ENCODE measurements at places on chromosomes 1 and 21. TPM values are rescaled to one million over a fixed set of nuclear protein-coding genes. Genes with fewer than 3 reads are reported as not detected.

DNA sequence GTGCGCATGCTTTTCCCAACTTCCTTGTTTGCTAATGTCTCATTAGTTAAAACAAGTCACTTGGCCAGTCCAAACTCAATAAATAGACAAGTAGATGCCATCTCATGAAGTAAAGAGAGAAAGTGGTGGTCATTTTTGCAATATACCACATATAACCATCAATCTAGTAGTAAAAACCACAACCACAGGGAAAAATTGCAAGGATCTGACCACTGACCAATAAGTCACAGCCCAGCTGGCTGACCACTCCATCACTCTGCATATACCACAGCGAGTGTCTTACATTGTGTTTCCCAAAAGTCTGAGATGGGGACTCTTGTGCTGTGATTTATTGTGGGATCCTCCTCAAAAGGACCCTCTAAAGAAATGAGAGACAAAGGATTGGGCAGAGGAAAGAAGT is 76.0 kb downstream of the FH start:
- no peak for DNase-seq

GRCh38 chr21:40060083-40060677 is 192.9 kb downstream of the PCP4 start:
- DNase-seq: no peak

DNA sequence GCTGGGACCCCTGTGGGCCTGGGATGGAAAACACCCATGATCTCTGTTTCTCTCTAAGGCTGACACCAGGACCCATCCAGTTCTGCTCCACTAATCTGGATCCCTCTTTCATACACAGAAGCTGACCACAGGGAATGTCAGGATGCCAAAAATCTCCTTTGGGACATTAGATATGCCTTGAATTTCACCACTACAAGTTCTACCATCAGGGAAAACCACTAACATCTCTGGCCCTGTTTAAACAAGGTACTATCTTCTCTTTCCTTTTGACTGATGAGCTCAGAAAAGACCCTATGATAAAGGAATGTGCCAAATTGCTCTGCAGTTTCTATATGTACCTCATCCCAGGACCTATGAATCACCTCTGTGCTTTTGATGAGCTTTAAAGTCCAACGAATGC is 10.2 kb upstream of the PLXNA2 start:
- no peak for DNase-seq

- no peak for DNase-seq
Measured at GRCh38 chr1:117114877-117115276, 6.7 kb downstream of the TRIM45 start.

DNA sequence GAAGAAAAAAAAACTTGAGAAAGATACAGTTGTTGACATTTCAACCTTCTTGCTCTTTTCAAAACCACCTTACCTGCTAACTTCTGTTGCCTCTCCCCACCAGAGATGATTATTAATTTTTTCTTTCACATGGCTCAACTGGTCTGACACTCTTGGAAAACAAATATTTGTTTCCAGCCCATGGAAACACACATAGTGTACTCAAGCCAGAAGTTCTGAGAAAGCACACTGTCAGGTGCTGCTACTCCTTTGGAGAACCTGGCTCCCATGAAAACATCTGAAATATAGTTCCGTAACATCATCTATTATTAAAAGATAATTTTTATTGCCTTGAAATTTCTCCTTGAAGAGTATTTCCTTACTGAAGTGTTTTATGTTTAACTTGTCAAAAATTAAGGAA is 145.0 kb upstream of the C1orf105 start:
- no peak for DNase-seq

DNA sequence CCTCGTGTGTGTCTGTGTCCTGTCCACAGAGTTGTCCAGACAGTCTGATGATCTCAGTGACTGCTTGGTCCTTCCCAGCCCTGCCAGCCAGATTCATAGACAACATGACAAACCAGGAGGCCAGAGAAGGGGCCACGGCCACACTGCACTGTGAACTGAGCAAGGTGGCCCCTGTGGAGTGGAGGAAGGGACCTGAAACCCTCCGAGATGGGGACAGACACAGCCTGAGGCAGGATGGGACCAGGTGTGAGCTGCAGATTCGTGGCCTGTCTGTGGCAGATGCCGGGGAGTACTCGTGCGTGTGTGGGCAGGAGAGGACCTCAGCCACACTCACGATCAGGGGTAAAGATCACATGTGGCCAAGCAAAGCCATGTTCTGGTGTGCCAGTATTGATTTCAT is 96.4 kb downstream of the OBSCN start:
- no peak for DNase-seq

DNA sequence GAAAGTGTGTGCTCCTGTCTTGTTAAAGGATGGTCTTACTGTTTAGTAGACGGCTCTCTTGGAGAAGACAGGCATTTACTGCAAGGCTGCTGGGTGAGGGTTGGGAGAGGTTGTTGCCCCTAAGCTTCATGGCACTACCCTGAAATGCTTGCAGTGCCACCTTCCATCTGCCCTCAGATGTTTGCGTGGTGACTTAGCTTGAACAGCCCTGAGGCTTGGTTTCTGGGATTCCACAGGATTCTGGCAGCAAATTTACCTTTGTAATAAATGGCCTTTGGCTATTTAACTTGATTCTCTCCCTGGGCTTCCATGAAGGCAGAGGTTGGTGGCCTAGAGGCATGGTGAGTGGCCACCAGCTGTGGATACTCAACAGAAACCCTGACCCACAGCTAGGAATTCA is 11.6 kb downstream of the MTARC1 start:
- no peak for DNase-seq

DNA sequence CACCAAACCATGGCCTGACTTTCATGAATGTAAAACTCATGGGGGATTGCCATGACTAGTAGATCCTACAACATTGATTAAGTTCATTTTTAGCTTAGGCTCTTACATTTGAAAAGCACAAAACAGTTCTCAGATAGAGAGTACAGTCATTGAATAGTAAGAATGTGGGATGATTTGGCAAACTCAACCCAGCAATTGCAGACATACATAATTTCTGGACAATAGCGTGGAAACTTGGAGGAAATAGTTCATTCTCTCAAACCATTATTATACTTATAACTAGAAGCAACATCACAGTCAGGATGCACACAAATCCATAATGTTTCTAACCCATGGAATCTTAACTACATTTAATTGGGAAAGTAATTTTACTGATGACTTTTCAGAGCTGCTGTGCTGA is 598.2 kb downstream of the LMO4 start:
- no peak for DNase-seq

- no peak for DNase-seq
Measured at GRCh38 chr1:24451746-24452145, 36.1 kb downstream of the NIPAL3 start.

GRCh38 chr1:98210064-98210463 is 289.2 kb upstream of the DPYD start:
- peak; percentile 6 for DNase-seq

DNA sequence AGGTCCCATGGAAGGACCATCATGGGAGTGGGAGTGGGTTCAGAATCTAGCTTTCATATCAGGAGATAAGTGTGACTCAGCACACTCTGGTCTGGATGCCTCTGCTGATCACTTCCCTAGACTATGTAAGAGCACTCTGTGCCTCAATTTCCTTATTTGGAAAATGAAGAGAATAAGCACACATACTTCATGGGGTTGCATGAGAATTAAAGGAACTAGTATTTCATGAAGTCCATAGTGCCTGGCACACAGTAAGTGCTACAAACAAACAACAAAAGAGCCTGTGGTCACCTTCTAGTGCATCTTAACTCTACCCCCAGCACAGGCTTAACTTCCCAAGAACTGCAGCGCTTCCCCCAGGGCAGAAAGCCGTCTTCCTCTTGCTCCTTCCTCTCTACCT is 9.6 kb upstream of the IL20 start:
- DNase-seq: no peak

DNA sequence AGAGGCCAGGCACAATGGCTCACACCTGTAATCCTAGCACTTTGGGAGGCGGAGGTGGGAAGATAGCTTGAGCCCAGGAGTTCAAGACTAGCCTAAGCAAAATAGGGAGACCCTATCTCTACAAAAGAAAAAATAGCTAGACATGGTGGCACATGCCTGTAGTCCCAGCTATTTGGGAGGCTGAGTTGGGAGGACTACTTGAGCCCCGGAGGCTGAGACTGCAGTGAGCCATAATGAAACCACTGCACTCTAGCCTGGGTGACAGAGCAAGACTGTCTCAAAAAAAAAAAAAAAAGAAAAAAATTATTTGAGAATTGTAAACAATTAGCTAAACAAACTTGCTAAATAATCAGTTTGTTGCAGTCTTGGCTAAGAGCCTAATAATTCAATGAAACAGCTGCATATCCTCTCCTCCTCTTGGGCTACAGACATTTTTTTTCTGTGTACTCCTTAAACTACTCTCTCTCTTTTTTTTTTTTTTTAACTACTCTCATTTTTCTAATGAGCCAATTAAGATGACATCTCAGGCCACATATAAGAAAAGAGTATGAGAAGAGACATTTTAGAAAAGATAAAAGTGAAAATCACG is 10.5 kb upstream of the DNAJB4 start:
- no peak for DNase-seq

- DNase-seq: no peak
Measured at GRCh38 chr1:33086384-33086850, 5.5 kb downstream of the AZIN2 start.

BTBD19 gene
- 25.7 TPM for polyA plus RNA-seq

KCNJ9 gene
- polyA plus RNA-seq: not detected

MARK1 gene
- 0.97 TPM for polyA plus RNA-seq

NEK2 gene
- 8.8 TPM for polyA plus RNA-seq

NLRP3 gene
- polyA plus RNA-seq: not detected

ZBTB8OS gene
- polyA plus RNA-seq: 50.9 TPM

SPRR2G gene
- not detected for polyA plus RNA-seq

CFHR2 gene
- not detected for polyA plus RNA-seq

DYNLT5 gene
- polyA plus RNA-seq: 0.52 TPM

Data from BJ (cell line).